AG04450 (cell line): ENCODE measurements at places on chromosomes 16 and 17. TPM values are rescaled to one million over a fixed set of nuclear protein-coding genes. Genes with fewer than 3 reads are reported as not detected.

Gene C1QTNF8
- polyA plus RNA-seq = not detected in 2 replicates

Gene XAF1
- polyA plus RNA-seq = 6.3 and 13.7 TPM in 2 replicates

Gene HS3ST3A1
- polyA plus RNA-seq = 6.6 and 11.9 TPM in 2 replicates

Gene TMEM114
- polyA plus RNA-seq = not detected in 2 replicates

Gene CACNA1G
- polyA plus RNA-seq = 0.05 TPM in 1 of 2 replicates, not detected in the other

Gene SDR42E1
- 0.99 and 1.4 TPM in 2 replicates for polyA plus RNA-seq

GRCh38 chr17:74805591-74805991, 29.4 kb upstream of the NAT9 start:
- DNase-seq = no peak

GRCh38 chr16:72858665-72859493, 189.0 kb downstream of the ZFHX3 start:
- no peak for DNase-seq

DNA sequence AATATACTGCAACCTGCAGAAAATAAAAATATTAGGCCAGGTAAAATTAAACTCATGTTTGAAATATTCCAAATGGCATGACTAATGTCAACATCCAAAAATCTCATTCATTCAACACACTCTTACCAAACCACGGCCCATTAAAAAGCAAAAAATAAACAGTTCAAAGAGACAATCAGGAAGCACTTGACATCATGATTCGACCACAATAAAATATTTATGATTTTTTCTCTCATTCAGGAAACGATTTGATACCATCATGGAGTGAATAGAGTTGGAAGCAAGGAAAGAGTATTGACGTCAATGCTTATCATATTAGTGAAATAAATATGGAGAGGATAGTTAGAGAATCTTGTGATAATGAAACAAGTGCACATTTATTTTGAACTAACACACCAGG, 354.1 kb downstream of the KCNJ2 start:
- DNase-seq = no peak

GRCh38 chr16:68528686-68529379, 10.3 kb upstream of the ZFP90 start:
- peak; percentile 44 for DNase-seq

- no peak for DNase-seq
These were observed 955 bp downstream of the HOXB13 start for GRCh38 chr17:48727415-48728175.

DNA sequence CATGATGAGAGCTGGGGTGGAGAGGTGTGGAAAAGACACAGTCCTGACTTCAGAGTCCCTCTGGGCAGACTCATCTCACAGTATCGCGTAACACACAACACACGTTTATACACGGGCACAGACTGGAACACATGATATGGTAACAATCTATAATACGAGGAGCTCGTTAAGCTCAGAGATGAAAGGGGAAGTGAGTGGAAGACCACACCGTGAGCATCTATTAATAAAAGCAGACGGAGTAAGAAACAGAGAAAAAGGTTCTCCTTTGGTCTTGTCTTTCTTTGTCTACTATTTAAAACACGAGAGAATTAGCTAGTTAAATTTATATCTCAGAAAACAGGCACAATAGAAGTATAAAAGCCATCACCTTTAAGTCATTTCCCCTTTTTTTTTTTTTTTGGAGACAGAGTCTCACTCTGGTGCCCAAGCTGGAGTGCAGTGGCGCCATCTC, 13.5 kb downstream of the ANKRD11 start:
- no peak for DNase-seq

DNA sequence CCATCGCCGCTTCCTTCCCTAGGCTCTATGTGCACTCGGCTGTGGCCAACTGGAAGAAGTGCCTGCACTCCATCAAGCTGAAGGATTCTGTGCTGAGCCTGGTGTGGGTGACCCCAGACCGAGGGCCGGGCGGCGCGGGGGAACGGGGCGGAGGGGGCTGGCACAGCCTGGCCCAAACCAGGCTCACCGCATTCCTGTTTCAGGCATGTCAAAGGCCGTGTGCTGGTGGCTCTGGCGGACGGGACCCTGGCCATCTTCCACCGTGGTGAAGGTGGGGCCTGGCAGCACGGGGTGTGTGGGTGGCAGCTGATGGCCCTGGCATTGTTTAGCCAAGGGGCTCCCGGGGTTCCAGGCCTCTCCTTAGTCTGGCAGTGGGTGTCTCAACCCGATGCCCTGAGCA, 4.6 kb downstream of the NME3 start:
- DNase-seq = no peak

- no peak for DNase-seq
These were observed 5.6 kb upstream of the TBX2 start for GRCh38 chr17:61393904-61394629.

GRCh38 chr17:17843096-17843495, 6.3 kb upstream of the SREBF1 start:
- DNase-seq = no peak

GRCh38 chr17:2025622-2026309, 632 bp upstream of the RTN4RL1 start:
- no peak for DNase-seq

DNA sequence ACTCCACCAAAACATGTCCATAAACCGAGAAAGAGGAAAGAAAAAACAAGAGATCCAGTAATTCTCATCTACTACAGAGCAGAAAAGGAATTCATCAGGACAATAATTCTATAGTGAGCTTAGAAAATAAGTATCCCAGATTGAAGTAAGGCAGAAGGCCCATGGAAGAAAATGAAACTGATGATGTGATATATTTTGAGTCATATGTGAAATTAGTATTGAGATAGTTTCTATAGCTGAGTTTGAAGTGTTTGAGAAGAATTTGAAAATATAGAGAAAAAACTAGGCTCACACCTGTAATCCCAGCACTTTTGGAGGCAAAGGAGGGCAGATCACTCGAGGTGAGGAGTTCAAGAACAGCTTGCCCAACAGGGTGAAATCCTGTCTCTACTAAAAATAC, 19.7 kb downstream of the LUC7L3 start:
- no peak for DNase-seq

- DNase-seq = no peak
These were observed 9.8 kb downstream of the TMEM204 start for GRCh38 chr16:1543085-1543896.

GRCh38 chr17:57902117-57902799, 52.4 kb upstream of the MRPS23 start:
- no peak for DNase-seq

DNA sequence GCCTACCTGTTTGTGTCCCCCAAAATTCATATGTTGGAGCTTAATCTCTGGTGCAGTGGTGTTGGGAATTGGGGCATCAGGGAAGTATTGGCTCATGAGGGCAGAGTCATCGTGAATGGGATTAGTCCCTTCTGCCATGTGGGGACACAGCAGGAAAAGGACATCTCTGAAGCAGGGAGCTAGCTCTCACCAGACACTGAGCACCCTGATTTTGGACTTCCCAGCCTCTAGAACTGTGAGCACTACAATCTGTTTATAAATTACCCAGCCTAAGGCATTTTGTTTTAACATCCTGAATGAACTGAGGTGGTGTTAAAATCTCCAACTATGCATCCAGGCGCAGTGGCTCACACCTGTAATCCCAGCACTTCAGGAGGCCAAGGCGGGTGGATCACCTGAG, 206.0 kb downstream of the SEC14L1 start:
- no peak for DNase-seq

DNA sequence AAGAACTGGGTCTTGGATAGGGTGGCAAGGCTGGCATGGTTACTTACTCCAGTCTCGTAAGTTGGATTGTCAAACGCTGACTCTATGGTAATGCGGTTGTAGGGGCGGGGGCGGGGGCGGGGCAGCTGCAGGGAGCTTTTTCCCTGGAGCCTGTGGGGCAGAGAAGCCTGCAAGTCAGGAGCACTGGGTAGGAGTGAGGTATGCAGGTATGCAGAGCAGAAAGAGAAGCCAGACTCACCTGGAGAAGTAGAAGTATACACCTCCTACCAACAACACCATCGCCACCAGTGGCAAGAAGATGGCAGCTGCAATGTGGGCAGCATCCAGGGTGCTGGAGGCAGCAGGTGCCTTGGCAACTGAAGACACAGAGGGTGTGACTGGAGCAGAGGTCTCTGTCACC, 4.8 kb upstream of the PHF12 start:
- no peak for DNase-seq

GRCh38 chr17:67554634-67555033, 163.1 kb upstream of the NOL11 start:
- no peak for DNase-seq
